Endothelial cell of coronary artery (primary cell): ENCODE measurements at places on chromosomes 1 and 21. TPM values are rescaled to one million over a fixed set of nuclear protein-coding genes. Genes with fewer than 3 reads are reported as not detected.

SLC44A3 gene
- 0.27 and 0.28 TPM in 2 replicates for total RNA-seq

MYBPH gene
- not detected in 2 replicates for total RNA-seq

KCNT2 gene
- total RNA-seq, result 0.09 and 2.0 TPM in 2 replicates

KPRP gene
- not detected in 2 replicates for total RNA-seq
